ENCODE measurements at places on chromosomes 13 and 19.
A peak's percentile ranks its signal among the peaks of the same experiment; 100 is the strongest.

DNA sequence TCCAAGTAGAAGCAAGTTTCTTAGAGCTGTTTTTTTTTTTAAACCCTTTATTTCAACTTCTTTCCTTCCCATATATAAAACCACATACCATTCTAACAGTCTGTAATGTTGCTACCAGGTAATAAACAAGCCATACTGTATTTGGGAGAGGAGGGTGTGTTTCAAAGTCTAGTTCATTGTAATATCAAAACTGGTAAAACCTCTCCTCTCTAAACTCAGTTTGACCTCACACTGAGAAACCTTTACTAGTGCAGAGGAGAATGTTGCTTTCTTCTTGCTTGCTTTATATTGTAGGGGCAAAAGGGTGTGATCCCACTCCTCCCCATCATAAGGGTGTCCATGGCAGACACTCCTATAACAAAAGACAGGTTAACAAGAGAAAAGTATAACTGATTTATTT, 155.1 kb downstream of the GGACT start:
- no peak for DNase-seq

- no peak for DNase-seq
Measured at GRCh38 chr19:48639483-48640375, 2.5 kb upstream of the DBP start.

DNA sequence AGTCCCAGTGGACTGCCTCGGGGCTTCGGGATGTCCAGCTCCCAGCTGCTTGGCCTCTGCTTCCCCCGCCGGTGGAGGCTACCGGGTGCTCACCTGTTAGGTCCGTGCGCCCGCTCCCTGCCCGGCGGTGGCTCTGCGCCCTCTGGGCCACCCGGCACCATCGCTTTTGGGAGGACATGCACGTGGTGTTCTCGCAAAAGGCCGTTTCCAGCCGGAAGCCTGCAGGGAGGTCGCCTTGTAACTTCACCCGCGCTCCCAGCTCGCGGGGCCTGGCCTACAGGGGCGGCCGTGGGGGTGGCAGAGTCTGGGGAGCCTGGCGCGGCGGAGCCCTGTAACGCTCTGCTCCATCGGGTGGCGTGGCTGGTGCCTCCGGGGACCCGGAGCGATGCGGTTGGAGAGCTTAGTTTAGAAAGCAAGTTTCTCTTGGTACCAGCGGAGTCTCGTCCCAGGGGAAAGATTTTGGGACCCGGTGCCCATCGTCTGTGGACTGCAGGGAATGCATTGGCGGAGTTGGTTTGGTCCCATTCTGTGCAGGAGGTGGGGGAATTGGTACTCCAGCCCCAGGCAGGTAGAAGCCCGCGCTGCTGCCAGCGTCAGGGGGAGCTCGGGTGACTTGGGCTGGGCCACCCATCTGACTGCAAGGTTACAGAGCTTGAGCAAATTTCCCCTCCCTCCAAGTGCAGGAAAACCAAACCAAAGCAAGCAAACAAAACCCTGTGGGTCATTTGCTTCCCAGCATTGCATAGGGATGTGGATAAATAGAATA, 673 bp downstream of the SPATA13 start:
- peak; percentile 9 for DNase-seq

- no peak for DNase-seq
Measured at GRCh38 chr19:8513036-8513686, 806 bp downstream of the ZNF414 start.

GRCh38 chr19:43524922-43525835, 1.8 kb downstream of the ETHE1 start:
- no peak for DNase-seq

- no peak for DNase-seq
Measured at GRCh38 chr13:33188093-33188882, 97.3 kb downstream of the STARD13 start.

- no peak for DNase-seq
Measured at GRCh38 chr13:80656512-80656904, 315.6 kb upstream of the SPRY2 start.

- DNase-seq = no peak
Measured at GRCh38 chr13:47519626-47520025, 481.4 kb downstream of the SUCLA2 start.

DNA sequence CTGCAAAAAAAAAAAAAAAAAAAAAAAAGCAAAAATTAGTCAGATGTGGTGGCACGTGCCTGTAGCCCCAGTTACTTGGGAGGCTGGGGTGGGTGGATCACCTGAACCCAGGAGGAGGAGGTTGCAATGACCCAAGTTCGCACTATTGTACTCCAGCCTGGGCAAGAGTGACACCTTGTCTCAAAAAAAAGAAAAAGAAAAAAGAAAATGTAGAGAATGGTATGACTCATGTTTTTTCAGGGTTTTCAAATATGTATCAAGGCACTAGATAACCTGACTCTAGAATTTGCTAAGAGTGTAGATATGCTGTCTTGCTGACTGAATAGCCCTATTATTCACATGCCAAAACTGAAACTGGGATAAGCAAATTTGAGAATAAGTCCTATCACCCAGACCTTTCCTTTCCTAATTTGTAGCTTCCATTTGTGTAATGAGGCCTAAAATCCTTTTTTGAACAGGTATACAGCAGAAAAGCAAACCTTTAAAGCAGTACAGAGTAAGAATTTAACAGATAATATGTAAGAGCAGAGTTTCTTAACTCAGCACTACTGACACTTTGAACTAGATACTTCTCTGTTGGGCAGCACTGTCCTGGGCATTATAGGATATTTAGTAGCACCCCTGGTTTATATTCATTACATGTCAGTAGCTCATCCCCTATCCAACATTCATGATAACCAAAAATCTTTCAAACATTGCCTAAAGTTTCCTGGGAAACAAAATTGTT, 108.6 kb downstream of the ELF1 start:
- peak; percentile 10 for DNase-seq

DNA sequence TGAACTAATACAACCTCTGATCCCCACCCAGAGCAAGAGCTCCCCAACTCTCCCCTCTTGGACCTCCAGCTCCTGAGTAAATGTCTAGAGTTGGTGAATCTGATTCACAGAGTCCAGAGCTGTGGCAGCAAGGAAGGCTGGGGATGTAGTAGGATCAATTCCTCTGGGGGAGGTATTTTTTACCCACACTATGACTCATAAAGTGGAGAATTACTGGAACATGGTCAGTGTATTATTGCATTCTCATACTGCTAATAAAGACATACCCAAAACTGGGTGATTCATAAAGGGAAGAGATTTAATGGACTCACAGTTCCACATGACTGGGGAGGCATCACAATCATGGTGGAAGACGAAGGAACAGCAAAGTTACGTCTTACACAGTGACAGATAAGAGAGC, 496.7 kb downstream of the EFNB2 start:
- no peak for DNase-seq

DNA sequence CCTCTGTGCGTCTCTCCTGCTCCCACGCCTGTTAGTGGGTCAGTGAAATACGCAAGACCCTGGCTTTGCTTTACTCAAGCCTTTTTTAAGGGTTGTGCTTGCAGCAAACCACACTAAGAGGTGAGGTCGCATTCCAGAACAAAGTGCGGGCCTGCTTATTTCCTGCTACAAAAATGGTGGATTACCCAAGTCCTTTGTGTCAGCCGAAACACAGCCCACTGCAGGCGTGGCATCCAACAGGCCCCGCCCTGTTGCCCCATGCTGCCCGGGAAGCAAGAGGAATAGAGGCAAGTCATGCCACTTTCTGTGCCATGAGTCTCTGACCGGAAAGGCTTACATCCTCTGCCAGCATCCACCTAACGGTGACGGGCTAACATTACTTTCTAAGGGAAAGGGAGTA, 7.7 kb upstream of the IRS2 start:
- DNase-seq = no peak
